ENCODE measurements at places on chromosomes 7 and 10.
A peak's percentile ranks its signal among the peaks of the same experiment; 100 is the strongest.

DNA sequence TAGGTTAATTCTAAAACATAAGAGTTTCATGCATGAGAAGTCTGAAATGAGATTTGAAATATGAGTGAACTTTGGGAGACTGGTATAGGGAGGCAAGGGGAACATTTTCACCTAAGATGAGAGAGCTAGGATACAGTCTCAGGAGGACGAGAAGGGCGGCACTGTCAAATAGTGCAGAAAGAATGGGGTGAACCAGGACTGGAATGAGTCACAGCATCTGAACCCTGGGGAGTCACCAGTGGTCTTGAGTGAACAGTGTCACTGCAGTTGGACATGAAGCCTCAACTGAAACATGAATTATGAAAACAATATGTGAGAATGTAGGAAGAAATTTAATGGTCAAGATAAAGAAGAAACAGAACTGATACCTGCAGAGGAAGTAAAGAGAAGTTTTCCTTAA lies 33.8 kb downstream of the GNG11 start:
- no peak for DNase-seq
- no peaks in the 10 kb centered on the region for H3K4me1 ChIP-seq
- H3K4me3 ChIP-seq, result no peak overlapping the region
- no peaks in the 10 kb centered on the region for H3K36me3 ChIP-seq
- H3K27ac ChIP-seq, result no peak overlapping the region

DNA sequence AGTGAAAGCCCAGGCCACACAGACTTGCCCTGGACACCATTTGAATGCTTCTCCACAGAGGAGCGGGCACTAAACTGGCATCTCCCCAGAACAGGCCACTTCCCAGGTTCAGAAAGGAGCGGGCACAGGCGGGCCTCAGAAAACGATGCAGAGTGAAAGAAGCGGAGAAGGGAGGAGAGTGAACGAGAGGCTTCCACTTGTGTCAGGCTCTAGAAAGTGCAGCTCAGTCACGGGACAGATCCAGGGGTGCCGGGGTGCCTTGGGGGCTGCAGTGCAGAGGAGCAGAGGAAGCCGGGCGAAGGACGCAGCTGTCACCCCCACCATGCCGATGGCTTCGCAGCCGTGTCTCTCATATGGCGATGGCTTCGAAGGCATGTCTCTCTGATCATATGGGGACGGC lies 26.1 kb upstream of the PRKAR1B start:
- H3K27ac ChIP-seq, result no peak overlapping the region
- H3K27me3 ChIP-seq, result no peaks in the 10 kb centered on the region
- H3K4me1 ChIP-seq, result no peaks in the 10 kb centered on the region
- peaks cover 35% of the 10 kb centered on the region for H3K36me3 ChIP-seq
- no peak for DNase-seq

GRCh38 chr7:5582532-5582935 lies 158.9 kb upstream of the TNRC18 start:
- no peak for DNase-seq
- H3K4me1 ChIP-seq, result no peaks in the 10 kb centered on the region
- no peak overlapping the region for H3K27ac ChIP-seq
- H3K27me3 ChIP-seq, result no peaks in the 10 kb centered on the region
- no peak overlapping the region for H3K4me3 ChIP-seq
- H3K36me3 ChIP-seq, result no peaks in the 10 kb centered on the region

DNA sequence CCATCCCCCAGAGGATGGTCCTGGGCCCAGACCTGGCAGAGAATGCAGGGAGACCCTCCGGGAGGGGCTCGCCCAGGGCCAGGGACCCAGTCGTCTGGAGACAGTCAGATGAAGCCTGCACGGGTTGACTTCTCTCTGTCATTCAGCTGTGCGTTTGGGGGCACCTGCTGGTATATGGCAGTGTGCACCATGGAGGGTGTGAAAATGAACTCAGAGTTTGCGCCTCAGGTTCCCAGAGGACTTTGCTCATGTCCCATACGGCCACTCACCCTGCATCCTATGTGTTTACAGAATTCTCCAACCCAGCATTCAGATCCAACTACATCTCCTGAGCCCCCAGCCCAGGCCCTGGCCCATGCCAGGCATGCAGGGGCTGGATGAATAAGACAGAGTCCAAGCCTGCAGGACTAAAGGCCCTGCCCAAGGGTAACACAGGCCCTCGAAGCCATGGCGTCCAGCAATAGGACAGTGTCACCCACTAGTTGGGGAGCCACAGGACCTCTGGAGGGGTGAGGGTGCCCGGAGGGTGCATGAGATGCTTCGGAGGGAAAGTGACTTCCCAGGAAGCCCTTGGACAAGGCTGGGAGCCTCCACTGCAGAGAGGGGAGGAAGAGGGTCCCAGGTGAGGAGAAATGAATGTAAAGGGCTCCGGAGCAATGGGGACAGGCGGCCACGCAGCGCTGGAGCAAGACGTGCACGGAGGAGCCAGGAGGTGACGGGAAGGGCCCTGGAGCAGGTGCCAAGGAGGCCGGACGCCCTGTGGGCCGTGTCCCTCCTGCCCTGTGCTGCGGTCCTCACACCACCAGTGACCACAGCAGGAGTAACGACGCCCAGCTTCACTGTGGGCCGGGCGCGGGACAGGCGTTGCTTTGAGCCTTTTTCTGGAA lies 36.3 kb downstream of the CALML3 start:
- H3K27me3 ChIP-seq, result no peaks in the 10 kb centered on the region
- no peaks in the 10 kb centered on the region for H3K36me3 ChIP-seq
- peak overlapping the region; percentile 85 for H3K27ac ChIP-seq
- H3K4me3 ChIP-seq, result no peak overlapping the region
- DNase-seq, result no peak

GRCh38 chr10:22323538-22324305 lies 2.8 kb downstream of the BMI1 start:
- H3K27me3 ChIP-seq, result no peaks in the 10 kb centered on the region
- no peak overlapping the region for H3K27ac ChIP-seq
- no peak for DNase-seq
- peaks cover 5% of the 10 kb centered on the region for H3K36me3 ChIP-seq

- H3K27ac ChIP-seq, result no peak overlapping the region
- peak overlapping the region; percentile 91 for H3K4me3 ChIP-seq
- DNase-seq, result no peak
- H3K36me3 ChIP-seq, result peaks cover 13% of the 10 kb centered on the region
- H3K27me3 ChIP-seq, result no peaks in the 10 kb centered on the region
- H3K4me1 ChIP-seq, result peaks cover 79% of the 10 kb centered on the region
Measured at GRCh38 chr10:86518781-86519180, 2.8 kb downstream of the WAPL start.

DNA sequence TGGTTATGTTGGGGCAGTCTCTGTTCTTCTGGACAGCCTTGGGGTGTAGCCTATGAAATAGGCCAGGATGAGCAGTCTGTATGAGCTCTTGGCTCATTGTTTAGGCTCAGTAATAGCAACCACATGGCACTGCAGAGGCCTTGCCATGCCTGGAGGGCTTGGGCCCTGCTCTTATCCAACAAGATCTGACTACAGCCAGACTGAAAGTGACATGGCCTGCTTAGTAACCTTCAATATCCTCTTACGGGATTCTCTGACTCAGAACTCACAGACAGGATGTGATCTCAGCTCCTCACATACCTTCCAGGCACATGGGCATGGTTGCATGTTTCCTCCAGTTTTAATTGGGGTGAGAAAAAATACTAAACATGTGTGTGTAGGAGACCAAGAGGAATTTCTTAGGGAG lies 289.3 kb downstream of the PTEN start:
- no peaks in the 10 kb centered on the region for H3K27me3 ChIP-seq
- DNase-seq, result peak; percentile 21
- H3K4me3 ChIP-seq, result no peak overlapping the region
- H3K27ac ChIP-seq, result peak overlapping the region; percentile 16

GRCh38 chr10:122019414-122019975 lies 30.5 kb downstream of the TACC2 start:
- no peaks in the 10 kb centered on the region for H3K4me1 ChIP-seq
- no peak for DNase-seq
- H3K4me3 ChIP-seq, result peak overlapping the region; percentile 44
- no peaks in the 10 kb centered on the region for H3K36me3 ChIP-seq
- peak overlapping the region; percentile 40 for H3K27ac ChIP-seq

GRCh38 chr7:39501358-39501757 lies 64.8 kb upstream of the YAE1 start:
- H3K27me3 ChIP-seq, result no peaks in the 10 kb centered on the region
- H3K4me3 ChIP-seq, result no peak overlapping the region
- no peak overlapping the region for H3K27ac ChIP-seq
- no peak for DNase-seq
- H3K36me3 ChIP-seq, result no peaks in the 10 kb centered on the region

DNA sequence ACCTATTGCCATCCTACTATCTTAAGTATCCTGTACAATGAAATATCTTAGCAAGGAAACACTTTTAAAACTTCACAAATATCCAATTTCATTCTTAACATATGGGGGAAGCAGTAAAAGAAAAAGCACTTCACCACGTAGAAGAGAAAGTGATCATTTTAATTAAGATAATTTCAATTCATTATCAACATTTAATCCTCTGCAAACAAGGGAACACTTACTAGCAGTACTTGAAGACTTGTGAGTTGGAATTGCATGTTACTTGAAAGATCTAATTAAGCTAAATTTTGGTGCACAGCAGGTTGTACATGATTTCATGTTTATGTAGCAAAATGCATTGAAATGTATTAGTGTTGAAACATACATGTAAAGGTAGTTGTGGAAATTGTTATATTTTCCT lies 20.8 kb upstream of the CCAR1 start:
- H3K27me3 ChIP-seq, result no peaks in the 10 kb centered on the region
- no peaks in the 10 kb centered on the region for H3K4me1 ChIP-seq
- H3K36me3 ChIP-seq, result no peaks in the 10 kb centered on the region
- no peak overlapping the region for H3K4me3 ChIP-seq
- no peak overlapping the region for H3K27ac ChIP-seq

DNA sequence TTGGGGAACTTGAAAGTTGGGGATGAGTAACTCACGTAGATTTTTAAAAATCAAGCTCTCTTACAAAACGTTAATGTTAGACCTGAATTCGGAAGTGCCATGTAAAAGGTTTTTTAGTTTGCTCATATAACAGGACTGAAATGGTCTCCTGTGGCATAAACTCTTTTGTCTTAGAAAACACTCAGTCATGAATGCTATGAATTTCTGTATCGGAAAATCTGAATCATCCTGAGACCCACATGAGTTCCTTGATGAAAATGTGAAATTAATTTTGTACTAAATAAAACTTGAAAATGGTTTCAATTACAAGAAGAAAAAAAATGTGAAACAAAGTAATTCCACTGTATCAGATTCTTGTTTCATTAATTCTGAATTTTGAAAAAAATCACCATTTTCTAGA lies 134.8 kb upstream of the BMPER start:
- DNase-seq, result no peak
- H3K27ac ChIP-seq, result no peak overlapping the region
- H3K4me3 ChIP-seq, result no peak overlapping the region
- H3K27me3 ChIP-seq, result no peaks in the 10 kb centered on the region
- H3K4me1 ChIP-seq, result no peaks in the 10 kb centered on the region

DNA sequence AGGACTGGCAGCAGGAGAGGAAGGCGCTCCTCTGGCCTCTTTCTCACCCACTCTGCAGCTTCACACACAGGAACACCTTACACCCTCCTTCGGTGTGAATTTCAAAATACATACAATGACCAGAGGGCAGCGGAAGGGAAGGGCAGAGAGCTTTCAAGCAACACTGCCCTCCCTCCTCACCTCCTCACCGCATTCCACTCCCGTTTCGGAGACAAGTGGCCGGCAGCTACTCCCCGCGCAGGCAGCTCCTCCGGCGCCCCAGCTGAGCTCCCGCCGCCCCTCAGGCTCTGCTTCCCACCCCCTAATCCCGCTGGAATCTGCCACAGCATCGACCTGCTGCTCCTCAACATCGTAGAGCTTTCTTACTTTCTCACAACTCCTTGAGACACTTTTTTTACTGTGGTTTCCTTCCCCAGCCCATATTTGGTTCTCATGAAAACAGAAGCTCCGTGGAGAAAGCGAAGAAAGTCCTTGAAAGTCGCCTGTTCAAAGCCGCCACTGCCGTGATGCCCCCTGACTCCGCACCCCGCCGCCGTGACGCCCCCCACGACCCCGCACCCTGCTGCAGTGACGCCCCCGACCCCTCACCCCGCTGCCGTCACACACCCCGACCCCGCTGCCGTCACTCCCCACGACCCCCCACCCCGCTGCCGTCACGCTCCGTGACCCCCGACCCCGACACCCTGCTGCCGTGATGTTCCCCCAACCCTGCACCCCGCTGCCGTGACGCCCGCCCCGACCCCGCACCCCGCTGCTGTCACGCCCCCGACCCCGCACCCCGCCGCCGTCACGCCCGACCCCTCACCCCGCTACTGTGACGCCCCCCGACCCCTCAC lies 14.6 kb upstream of the GPER1 start:
- no peak for DNase-seq
- no peaks in the 10 kb centered on the region for H3K27me3 ChIP-seq
- H3K4me1 ChIP-seq, result peaks cover 9% of the 10 kb centered on the region
- H3K36me3 ChIP-seq, result no peaks in the 10 kb centered on the region
- H3K4me3 ChIP-seq, result no peak overlapping the region

- no peak overlapping the region for H3K4me3 ChIP-seq
- H3K36me3 ChIP-seq, result no peaks in the 10 kb centered on the region
- no peaks in the 10 kb centered on the region for H3K4me1 ChIP-seq
Measured at GRCh38 chr7:21238400-21239116, 189.3 kb upstream of the SP4 start.

- peaks cover 20% of the 10 kb centered on the region for H3K4me1 ChIP-seq
- no peak for DNase-seq
- no peak overlapping the region for H3K27ac ChIP-seq
- no peak overlapping the region for H3K4me3 ChIP-seq
- H3K27me3 ChIP-seq, result no peaks in the 10 kb centered on the region
Measured at GRCh38 chr7:37027557-37028341, 303.5 kb upstream of the AOAH start.

DNA sequence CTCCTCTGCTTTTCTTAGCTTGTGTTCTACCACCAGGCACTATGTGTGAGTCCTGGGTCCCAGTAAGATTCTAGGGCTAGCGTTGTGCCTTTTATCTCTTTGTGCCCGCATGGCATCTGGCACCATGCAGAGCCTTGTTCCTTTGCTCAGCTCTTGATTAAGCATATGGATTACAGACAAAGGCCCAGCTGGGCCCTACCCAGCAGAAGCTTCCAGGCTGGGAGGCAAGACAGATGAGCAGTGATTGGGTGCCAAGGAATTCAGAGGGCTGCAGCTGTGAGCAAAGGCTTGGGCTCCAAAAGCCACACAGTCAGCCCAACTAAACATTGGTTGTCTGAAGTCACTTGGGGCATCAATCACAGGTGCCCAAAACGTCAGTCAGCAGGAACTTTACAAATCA lies 2.0 kb downstream of the ACSM6 start:
- no peak overlapping the region for H3K4me3 ChIP-seq
- H3K27ac ChIP-seq, result no peak overlapping the region
- H3K4me1 ChIP-seq, result peaks cover 19% of the 10 kb centered on the region
- H3K27me3 ChIP-seq, result no peaks in the 10 kb centered on the region
- DNase-seq, result no peak

DNA sequence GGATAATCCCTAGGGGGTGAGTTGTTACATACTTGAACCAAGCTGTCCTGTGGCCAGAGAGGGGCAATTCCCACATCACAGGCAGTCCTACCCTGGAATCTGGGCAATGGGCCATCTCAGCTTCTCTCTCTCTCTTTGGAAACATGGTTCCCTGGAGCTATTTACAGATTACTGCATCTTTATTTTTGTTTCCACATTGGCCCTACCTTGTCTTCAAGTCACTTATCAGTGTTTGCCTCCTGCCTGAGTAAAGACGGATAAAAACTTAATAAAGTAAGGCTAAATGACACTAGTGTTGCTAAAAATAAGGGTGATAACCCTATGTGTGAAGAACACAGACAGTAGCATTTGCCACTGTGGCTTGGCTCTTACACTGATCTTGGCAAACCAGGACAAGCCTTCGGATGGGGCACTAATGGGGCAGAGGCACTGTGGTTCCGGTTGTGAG lies 228.2 kb downstream of the GFRA1 start:
- no peaks in the 10 kb centered on the region for H3K36me3 ChIP-seq
- H3K27me3 ChIP-seq, result no peaks in the 10 kb centered on the region
- H3K4me3 ChIP-seq, result peak overlapping the region; percentile 25
- H3K4me1 ChIP-seq, result peaks cover 8% of the 10 kb centered on the region
